ENCODE measurements at places on chromosomes 1 and 21.

GRCh38 chr1:226195144-226195543 is 8.6 kb upstream of the ACBD3 start:
- DNase-seq: no peak

- peak; percentile 47 for DNase-seq
Measured at GRCh38 chr1:40612345-40612831, 53.1 kb downstream of the RIMS3 start.

- DNase-seq: no peak
Measured at GRCh38 chr1:225691861-225692516, 39.1 kb upstream of the ENAH start.

GRCh38 chr1:164983023-164983650 is 373.4 kb downstream of the LMX1A start:
- DNase-seq: no peak

DNA sequence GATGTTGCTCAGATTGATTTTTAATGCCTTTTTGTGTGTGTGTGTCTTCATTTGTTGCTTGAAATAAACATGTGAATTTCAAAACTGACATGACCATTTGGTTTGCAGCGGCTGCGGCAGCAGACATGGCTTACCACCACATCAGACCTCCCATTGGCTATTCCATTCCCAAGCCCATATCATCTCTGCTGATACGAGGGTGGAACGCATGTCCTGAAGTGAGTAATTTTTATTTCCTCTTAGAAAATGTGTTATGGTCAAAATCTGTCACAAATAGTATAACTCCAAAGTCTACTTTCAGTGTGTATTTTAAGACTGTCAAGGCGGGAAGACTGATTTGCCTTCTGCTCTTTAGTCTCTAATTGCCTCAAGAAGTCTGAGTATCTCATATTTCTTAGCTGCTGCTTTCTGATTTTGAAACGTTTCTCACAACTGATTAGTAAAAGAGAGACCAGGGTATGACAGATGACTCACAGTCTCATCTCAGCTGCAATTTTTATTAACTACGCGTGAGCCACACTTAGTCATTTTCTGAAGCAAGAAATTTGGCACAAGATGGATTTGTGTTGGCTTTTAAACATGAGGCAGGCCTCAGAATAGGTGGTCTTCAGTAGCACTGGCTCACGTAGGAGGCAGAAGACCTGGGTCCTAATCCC is 49.0 kb downstream of the LRRC53 start:
- no peak for DNase-seq

- DNase-seq: no peak
Measured at GRCh38 chr1:69567652-69568420, at the start of gene LRRC7. LRRC7 (plus strand) TSS chr1:69567922; CDS start chr1:69568640, 718 bp downstream.

GRCh38 chr1:116666187-116667077 is 1.1 kb downstream of the IGSF3 start:
- no peak for DNase-seq

- no peak for DNase-seq
Measured at GRCh38 chr1:241235256-241235897, 121.6 kb downstream of the RGS7 start.

DNA sequence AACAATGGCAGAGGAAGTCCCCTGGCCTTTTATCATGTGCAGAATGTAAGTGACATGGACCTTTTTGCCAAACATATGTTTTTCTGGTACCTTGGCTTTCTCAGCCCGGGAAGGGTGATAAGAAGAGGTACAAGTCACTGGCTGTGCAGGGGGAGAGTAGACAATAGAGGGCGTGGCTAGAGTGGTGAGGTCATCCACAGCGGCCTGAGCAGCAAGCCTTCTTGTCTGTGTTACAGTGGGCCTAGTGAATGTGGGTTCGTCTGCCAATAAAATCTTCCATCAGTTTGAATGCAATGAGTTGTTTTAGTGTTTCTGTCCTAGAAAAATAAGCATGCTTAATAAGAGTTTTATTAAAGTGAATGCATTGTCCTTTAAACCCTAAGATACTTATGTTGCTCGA is 59.0 kb upstream of the PGD start:
- DNase-seq: no peak

DNA sequence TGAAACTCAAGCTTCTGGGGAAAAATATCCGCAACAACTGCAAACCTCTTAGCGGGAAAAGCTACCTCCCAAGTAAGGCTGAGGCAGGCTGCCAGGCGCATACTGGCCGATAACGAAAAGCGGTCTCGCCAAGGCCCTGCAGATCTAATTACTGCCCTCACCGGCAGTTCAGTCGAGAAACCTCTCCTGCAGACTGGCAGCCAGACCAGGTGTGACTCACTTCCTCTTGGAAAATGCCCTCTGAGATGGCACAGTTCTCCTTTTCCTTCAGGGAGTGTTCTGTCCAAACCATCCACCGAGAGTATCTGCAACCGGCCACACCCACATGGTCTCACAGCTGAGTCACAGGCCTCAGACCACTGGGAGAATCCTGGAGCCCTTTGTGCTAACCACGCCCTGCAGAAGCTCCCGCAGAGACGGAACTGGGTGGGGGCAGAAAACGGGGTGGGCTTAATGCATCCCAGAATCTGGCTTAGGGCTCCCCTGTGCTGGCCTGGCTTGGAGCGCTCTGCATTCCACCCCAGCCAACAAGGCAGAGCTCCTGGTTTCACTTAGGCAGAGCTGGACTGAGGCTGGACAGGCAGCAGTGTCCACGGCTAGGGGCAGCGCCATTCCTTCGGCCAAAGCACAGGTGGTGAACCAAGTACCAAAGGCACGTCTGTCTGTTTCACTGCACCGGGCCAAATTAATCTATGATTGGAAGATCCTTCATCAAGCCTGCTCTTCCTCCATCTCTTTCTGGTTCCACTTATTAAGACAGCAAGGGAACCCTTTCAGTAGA is 1.2 kb downstream of the S100A10 start:
- peak; percentile 16 for DNase-seq

DNA sequence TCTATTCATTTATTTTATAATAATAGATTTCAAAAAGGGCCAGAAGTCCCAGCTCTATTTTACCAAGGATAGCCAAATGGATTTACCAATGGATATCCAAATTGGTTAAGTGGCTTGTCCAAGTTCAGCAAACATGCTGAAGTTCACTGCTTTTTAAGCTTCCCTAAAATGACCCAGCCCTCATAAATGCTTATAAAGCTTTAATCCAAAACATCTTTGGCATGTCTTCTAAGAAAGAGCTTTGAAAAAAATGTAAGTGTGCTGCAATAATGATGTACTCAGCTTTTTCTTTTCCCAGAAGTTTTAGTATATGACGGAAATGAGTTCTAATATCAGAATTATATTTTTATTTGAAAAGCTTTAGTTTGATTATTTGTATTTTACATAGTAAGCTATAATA is 451.5 kb upstream of the ADAMTS5 start:
- DNase-seq: no peak

GRCh38 chr1:68777851-68778250 is 281.0 kb upstream of the DEPDC1 start:
- DNase-seq: no peak

- DNase-seq: no peak
Measured at GRCh38 chr1:247175458-247175857, 3.6 kb upstream of the ZNF124 start.

DNA sequence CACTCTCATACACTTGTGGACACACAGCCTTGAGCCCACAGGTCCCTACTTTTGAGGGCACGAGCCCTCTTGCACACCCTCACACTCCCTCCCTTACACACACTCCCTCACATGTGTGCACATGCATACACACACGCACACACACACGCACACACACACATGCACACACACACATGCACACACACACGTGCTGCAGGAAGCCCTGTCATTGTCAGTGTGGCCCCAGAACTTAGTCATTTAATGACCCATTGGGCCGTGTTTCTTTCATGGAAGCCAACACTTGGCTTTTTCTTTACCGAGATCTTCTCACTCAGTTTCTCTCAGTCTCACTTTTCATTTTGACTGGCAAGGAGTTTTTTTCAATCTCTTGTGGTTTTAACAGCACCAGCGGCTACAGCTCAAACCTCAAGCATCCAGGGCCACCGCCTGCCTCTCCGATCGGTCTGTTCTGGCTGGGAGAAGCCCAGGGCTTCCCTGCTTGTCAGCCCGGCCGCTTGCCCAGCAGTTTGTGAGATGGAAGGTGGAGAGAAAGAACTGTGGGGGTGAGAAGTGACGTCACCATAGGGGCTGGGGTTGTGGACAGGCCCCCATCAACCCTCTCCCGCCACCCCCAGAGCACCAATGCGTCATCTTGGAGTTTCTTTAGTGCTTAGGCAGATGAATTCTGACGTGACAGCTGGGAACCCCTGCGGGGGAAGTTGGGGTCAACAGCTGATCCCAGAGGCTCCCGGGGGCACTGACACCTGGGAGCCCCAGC is 15.8 kb upstream of the TNFRSF8 start:
- DNase-seq: peak; percentile 12

DNA sequence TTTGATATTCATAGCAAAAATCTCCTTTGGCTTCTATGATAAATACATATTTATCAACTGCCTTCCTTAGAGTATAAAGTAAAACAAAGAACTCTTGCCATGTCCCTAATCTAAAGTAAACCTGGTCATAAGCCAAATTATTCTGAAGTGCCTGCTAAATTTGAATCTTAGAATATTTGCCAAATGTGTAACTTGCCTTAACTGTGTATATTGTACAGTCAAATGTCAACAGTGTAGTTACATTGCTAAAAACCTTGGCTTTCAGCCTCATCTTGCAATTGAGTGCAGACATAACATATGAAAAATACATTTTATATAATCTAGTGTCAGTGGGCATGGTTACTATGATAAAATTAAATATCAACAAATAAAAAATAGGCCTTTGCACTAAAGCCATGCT is 583.4 kb upstream of the ADAMTS5 start:
- no peak for DNase-seq

DNA sequence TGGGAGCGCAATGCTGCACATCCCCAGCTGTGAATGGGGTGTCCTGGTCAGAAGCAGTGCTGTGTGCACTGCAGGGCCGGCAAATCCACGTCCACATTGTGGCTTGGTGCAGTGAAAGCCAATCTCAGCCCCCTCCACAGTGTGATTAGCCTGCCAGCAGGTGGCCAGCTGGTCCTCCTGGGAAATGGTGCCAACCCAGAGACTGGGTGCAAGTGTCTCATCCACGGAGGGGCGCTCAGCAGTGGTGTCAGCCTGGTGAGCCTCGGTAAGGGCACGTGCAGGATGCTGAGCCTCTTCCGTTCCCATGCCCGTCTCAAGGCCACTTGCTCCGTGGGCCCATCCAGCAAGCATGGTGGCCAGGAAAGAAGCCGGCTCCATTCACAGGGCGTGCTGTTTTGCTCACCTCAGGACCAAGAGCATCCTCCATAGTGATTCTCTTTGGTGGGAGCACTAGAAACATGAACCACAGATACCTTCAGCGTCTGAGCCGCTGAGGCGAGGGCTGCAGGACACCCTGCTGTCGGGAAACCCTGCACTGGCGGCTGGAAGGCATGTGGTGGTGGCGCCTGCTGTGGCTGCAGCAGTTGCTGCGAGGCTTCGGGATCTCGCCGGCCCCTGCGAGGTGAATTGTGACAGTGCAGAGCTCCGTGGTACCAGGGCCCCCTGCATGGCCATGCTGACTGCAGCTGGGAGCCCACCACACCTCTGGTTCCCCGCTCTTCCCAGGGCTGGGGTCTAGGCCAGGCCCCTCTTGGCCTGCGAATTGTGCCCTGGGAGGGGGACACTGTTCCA is 2.0 kb upstream of the SMYD3 start:
- DNase-seq: no peak

DNA sequence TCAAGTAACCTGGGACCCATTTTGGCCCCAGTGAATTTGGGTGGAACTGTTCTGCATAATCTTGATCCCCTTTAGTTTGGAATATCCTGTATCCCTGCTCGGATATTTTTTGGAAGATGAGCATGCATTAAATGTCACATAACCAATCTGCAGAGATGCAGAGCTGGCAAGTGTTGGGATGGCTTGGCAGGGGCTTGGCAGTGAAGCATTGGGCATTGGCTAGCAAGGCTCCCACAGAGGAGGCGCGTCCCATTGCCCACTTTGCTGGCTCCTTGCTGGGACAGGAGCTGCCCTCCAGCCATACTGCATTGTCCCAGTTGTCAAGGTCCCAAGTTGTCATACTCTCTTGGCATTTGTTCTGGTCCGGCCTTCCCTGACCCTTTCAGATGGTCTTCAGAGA is 29.9 kb downstream of the LAMC2 start:
- no peak for DNase-seq

GRCh38 chr1:236159704-236160539 is 17.6 kb downstream of the GPR137B start:
- DNase-seq: no peak

DNA sequence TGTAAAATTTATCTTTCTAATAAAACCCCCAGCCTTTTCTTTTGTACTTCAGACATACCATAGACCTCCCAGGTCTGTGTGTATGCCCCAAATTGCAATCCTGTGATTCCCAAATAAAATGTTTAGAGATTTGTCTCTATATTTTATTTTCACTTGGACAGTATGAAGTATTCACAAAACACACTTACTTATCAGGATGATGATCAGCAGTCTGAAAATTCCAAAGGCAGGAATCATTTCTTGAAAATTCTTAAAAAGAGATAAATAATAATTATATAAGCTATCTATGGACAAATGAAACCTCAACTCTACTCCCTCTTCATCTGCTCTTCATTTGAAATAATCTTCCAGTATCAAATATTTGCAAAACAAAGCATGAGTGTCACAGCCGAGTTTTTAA is 11.6 kb upstream of the GJA9 start:
- no peak for DNase-seq

GRCh38 chr1:85128316-85128715 is 72.5 kb downstream of the SYDE2 start:
- DNase-seq: no peak

GRCh38 chr1:47207803-47208373 is 18.1 kb upstream of the PDZK1IP1 start:
- no peak for DNase-seq

DNA sequence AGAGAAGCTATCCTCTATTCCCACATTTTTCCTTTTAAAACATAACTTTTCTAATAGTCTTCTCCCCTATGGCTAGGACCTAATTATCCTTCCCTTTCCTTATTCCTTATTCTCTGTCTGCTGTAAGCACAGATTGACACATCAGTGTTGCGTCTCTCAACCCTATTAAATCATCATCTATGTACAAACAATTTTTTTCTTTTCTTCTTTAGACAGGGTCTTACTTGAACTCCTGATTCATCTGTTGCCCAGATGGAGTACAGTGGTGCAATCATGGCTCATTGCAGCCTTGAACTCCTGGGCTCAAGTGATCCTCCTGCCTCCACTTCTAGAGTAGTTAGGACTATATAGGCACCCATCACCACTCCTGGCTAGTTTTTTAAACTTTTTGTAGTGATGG is 8.3 kb downstream of the KLHDC9 start:
- DNase-seq: no peak

- DNase-seq: no peak
Measured at GRCh38 chr1:108913105-108913948, 36.5 kb downstream of the GPSM2 start.

GRCh38 chr1:10691740-10692125 is 104.7 kb downstream of the CASZ1 start:
- no peak for DNase-seq

- DNase-seq: no peak
Measured at GRCh38 chr1:111690306-111690617, 48.9 kb downstream of the INKA2 start.
